ENCODE measurements at places on chromosomes 5 and 9. TPM values are rescaled to one million over a fixed set of nuclear protein-coding genes. Genes with fewer than 3 reads are reported as not detected.

Gene SLC34A3
- not detected for total RNA-seq

Gene MTMR12
- total RNA-seq = 15.0 TPM

Gene PCDHGB4
- total RNA-seq = 0.70 TPM

Gene PCDHB4
- total RNA-seq = 0.06 TPM

Gene ARHGAP26
- 9.4 TPM for total RNA-seq

Gene PURA
- 5.7 TPM for total RNA-seq

Gene BHMT2
- total RNA-seq = not detected

Gene TLR4
- 0.18 TPM for total RNA-seq

Gene LTC4S
- total RNA-seq = 0.25 TPM

Gene LHFPL2
- total RNA-seq = 55.3 TPM

Gene CMYA5
- total RNA-seq = 0.19 TPM

Gene MZB1
- total RNA-seq = 0.09 TPM

Gene SURF2
- 60.0 TPM for total RNA-seq

Gene HMCN2
- total RNA-seq = 0.06 TPM

Gene RALGDS
- total RNA-seq = 28.1 TPM

Gene PROB1
- total RNA-seq = 0.17 TPM

Gene PCDH12
- total RNA-seq = 0.02 TPM

Gene OCLN
- 9.0 TPM for total RNA-seq
